ENCODE measurements at places on chromosomes 16 and 17.
A peak's percentile ranks its signal among the peaks of the same experiment; 100 is the strongest.

GRCh38 chr17:67289181-67289876 is 44.3 kb upstream of the HELZ start:
- DNase-seq, result no peak

DNA sequence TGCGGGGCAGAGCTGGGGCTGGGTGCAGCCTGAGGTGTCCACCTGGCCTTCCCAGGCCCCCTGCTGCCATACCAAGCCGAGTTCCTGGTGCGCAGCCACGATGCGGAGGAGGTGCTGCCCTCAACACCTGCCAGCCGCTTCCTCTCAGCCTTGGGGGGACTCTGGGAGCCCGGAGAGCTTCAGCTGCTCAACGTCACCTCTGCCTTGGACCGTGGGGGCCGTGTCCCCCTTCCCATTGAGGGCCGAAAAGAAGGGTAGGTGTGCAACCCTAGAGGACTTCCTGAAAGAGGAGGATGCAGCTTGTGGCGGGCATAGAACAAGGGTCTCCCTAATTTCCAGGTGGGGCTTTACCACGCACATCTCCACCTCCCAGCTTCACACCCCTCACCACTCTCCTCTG is 2.5 kb downstream of the SGCA start:
- DNase-seq, result no peak

DNA sequence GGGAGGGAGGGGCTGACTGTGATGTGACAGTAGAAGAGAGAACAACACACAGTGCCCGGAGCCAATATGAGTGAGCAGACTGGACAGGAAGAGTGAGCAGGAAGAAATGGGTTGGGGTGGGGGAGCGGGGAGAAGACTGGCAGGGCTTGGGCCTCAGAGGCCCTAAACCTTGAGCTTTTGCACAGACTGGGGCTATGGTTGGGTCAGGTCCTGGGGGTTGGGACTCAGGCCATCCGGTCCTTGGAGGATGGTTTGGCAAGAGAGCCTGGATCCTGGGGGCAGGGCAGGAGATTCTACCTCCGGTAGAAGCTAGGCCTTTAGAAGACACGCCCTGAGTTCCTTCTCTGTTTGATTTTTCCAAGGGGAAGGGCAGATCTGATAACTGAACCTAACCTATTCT is 1.1 kb downstream of the CAMTA2 start:
- no peak for DNase-seq

- no peak for DNase-seq
These were observed 36.2 kb downstream of the NDE1 start for GRCh38 chr16:15686287-15686686.

DNA sequence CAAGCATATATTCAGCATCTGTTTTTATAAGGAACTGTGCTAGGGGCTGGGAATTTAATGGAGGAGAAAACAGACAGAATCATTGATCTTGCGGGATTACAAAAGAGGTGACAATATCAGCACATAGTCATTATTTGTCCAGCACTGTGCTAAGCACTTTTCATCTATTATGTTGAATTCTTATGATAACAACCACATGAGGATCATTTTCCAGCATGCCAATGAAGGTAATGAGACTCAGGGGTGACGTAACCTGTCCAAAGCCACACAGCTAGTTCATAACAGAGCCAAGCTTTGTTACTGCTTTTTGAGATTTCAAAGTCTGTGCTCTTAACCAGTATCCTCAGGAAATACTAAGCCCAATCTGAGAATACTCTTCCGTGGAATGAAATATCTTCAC is 503.3 kb downstream of the CDH13 start:
- DNase-seq, result no peak

DNA sequence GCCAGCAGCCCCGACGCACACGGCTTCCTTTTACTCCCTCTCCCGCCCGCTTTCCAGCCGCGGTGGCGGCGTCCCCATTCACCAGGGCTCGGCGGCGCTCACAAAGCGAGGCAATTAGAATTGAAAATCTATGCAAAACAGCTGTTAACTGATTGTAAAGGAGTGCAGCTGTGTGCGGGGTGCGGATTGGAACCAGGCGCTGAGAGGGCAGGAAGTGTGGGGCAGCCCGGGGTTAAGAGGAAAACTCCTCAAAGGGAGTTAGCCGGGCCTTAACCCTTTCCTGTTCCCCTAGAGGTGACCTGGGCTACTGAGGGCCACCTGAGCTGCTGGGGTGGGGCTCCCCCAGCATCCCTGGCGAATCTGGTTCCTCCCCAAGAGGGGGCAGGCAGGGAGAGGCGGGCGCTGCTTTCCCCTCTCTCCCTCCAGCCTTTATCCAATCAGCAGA is 5.8 kb upstream of the GSE1 start:
- no peak for DNase-seq

GRCh38 chr17:42414704-42415409 is 8.2 kb downstream of the CAVIN1 start:
- peak; percentile 69 for DNase-seq

- DNase-seq, result no peak
These were observed 896 bp downstream of the GGA2 start for GRCh38 chr16:23509441-23509754.

GRCh38 chr16:75087375-75087979 is 29.1 kb downstream of the LDHD start:
- DNase-seq, result no peak

- DNase-seq, result no peak
These were observed 200.2 kb downstream of the RBFOX3 start for GRCh38 chr17:79410681-79411080.

GRCh38 chr16:19524356-19524615 is 544 bp downstream of the CCP110 start:
- no peak for DNase-seq

- DNase-seq, result no peak
These were observed 35.2 kb downstream of the GJC1 start for GRCh38 chr17:44794851-44795413.

DNA sequence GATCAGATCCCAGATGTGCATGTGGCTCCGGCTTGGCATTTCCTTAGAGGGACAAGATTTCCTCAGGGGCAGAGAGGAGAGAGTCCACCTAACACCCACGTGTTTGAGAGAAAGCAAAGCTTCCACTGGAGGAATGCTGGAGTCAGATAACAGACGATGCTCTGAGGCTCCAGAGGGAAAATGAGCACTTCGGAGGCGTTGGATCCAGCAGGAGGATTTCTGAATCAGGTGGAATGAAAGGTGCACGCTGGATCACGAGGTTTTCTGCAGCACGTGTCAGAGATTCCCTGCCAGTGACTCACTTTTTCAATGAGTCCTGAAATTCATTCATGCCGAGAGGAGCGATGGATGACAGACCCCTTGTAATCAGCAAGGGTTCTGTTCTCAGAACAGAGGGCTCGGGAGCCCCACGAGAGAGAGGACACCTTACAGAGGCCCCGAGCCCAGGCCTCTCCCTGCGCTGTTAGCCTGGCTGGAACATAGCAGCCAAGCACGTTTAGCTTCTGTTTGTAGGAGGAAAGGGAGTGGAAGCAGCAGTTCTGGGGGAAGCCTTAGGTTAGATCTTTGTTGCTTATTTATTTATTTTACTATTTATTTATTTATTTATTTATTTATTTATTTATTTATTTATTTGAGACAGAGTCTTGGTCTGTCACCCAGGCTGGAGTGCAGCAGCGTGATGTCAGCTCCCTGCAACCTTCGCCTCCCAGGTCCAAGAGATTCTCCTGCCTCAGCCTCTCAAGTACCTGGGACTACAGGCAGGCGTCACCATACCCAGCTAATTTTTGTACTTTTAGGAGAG is 49.3 kb upstream of the JPH3 start:
- DNase-seq, result no peak

GRCh38 chr17:57114085-57114673 is 29.1 kb downstream of the AKAP1 start:
- DNase-seq, result peak; percentile 74

DNA sequence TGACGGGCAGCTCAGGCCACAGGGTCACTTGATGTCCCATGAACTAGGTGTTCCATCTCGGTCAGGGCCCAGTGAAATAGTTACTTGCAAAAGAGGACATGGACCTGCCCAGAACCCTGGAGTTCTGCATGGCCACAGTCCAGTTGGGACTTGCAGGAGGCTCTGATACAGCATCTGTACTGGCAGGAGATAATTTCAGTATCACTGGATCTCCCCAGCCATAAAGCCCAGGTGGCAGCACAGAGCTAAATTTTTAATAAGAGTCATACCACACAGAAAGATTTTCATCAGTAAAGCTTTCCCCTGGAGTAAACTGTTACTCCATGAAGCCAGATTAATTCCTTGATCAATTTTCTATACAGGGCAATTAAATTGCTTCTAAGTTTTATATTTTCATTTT is 18.0 kb upstream of the SLC16A5 start:
- DNase-seq, result no peak

DNA sequence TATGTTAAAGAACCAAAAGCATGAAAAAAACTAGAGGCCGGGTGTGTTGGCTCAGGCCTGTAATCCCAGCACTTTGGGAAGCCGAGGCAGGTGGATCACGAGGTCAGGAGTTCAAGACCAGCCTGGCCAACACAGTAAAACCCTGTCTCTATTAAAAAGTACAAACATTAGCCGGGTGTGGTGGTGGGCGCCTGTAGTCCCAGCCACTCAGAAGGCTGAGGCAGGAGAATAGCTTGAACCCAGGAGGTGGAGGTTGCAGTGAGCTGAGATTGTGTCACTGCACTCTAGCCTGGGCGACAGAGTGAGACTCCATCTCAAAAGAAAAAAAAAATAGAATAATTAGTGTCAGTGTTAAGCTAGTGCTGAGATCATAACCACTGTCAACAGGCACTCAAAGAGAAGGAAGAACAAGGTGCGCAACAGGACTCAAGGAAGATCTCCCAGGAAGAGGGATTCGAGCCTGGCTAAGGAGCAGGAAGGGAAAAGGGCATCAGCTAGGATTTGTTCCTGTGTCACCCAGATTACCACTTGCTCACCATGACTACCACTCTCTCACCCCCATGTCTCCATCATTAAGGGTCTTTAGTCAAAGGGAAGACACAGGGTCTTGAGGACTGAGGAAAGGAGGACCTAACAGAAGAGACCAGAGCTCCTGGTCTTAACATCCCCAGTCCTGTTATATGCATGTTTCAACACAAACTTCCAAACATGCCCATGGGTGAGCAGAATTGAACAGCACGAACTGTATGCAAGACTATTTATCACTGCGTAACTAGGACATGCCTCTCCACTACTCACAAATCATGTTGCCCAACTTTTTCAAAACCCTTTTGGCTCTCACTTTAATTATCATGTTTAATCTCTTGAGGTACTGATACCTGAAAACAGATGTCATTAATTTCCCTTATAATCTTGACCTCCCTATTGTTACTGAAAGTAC is 88.3 kb upstream of the PLEKHM1 start:
- DNase-seq, result no peak

- no peak for DNase-seq
These were observed 472 bp downstream of the GALNS start for GRCh38 chr16:88856122-88856827.

- peak; percentile 65 for DNase-seq
These were observed at the start of gene LGALS9 for GRCh38 chr17:27630607-27631410. Gene LGALS9, plus strand, starts transcription at chr17:27631188. Its CDS starts 78 bp downstream, at chr17:27631266.

- DNase-seq, result no peak
These were observed 6.9 kb downstream of the MRM1 start for GRCh38 chr17:36608280-36608679.

- peak; percentile 84 for DNase-seq
These were observed 58.8 kb downstream of the ZDHHC7 start for GRCh38 chr16:84952335-84953189.

DNA sequence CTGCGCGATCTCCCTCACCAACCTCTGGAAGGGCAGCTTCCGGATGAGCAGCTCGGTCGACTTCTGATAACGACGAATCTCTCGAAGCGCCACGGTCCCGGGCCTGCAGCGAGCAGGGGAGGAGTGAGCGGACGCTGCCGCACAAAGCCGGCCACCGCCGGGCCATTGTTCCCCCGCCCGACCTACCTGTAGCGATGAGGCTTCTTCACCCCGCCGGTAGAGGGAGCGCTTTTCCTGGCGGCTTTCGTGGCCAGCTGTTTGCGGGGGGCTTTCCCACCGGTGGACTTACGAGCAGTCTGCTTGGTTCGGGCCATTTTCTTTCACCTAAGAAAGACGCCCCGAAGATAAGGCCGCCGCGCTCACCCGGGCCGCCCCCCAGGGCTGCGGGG is 5.8 kb upstream of the UNK start:
- peak; percentile 54 for DNase-seq

GRCh38 chr17:55437159-55437605 is 15.5 kb upstream of the MMD start:
- peak; percentile 69 for DNase-seq

- DNase-seq, result no peak
These were observed 23.0 kb downstream of the MAP2K6 start for GRCh38 chr17:69437475-69437874.

DNA sequence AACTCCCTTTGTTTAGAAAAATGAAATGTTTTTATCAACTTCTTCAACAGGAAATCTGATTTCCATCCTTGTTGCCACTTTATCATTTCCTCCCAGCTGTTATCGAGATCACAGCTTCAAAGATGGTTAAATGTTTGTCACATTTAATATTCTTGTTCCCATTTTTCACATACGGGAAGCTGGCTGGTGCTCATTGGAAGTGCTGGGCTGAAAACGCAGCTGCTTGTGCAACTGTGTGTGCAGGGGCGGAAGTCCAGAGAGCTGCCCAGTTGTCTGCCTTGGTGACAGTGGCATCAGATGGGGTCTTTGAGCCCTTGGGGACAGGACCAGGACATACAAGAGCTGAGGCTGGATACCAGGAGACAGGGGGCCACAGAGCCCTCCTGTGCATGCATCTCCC is 549.2 kb upstream of the CDH11 start:
- no peak for DNase-seq

GRCh38 chr16:69110406-69110805 is 5.0 kb downstream of the HAS3 start:
- no peak for DNase-seq

GRCh38 chr17:7393613-7394451 is 493 bp downstream of the PLSCR3 start:
- DNase-seq, result peak; percentile 89

- no peak for DNase-seq
These were observed 207.3 kb downstream of the NTN1 start for GRCh38 chr17:9228408-9229159.

DNA sequence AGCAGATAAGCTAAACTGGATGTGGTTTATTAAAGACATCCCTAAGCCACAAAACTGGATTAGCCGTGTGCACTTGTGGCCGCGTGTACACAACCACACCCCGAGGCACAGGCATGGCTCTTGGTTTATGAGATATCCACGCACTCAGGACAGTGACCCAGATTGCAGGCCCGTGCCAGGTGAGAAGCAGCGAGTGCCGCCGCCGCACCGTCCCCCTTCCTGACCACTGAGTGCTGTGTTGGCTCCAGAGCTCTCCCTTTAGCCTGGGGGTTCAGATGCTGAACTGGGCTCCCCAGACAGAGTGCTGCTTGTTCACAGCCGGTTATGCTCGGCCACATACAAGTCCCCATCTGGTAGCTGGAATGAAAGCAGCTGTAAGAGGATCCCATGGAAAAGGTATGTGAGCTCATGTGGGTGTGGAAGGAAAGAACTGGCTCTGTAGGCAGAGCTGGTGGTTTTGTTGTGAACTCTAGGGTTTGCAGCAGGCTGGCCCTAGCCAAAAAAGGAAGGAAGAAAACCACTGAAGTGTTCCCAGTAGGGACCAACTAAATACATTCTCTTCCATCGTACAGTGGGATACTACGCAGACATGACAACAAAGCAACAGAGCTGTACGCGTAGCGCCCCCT is 29.5 kb downstream of the KNOP1 start:
- DNase-seq, result no peak

GRCh38 chr17:81977211-81977808 is at the start of gene ASPSCR1:
Gene ASPSCR1, plus strand, starts transcription at chr17:81977629. Its CDS starts 18 bp downstream, at chr17:81977647.
- DNase-seq, result peak; percentile 98

- DNase-seq, result no peak
These were observed 9.9 kb downstream of the ADCY7 start for GRCh38 chr16:50276326-50276640.
